ENCODE measurements at places on chromosomes 16 and 17. TPM values are rescaled to one million over a fixed set of nuclear protein-coding genes. Genes with fewer than 3 reads are reported as not detected.
A peak's percentile ranks its signal among the peaks of the same experiment; 100 is the strongest.

The HS3ST3A1 gene
- not detected for total RNA-seq

DNA sequence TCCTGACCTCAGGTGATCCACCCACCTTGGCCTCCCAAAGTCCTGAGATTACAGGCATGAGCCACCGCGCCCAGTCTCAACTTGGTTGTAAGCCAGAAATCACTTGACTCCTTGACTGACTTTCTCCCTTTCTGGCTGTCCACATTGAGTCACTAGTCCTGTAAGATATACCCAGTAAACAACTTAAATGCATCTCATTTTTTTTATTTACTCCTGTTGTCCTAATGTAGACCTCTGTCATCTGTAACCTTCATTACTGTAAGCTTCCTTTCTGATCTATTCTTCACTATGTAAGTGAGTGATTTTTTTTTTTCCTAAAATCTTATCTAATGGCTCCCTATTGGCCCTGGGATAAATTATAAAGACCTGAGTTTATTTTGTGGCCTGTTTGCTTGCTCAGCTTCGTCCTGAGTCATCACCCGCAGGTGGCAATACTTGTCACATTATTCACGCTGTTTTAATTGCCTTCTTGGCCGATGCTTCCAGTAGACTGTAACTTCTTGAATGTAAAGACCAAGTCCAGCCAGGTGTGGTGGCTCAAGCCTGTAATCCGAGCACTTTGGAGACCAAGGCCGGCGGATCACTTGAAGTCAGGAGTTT lies 41.0 kb downstream of the PAFAH1B1 start:
- no peak for DNase-seq
- no peak overlapping the region for H3K27ac ChIP-seq
- H3K4me1 ChIP-seq, result peaks cover 37% of the 10 kb centered on the region

The MT1E gene
- total RNA-seq, result 163 TPM

The TBC1D3 gene
- 1.6 TPM for total RNA-seq

The KCNJ12 gene
- not detected for total RNA-seq

- H3K27me3 ChIP-seq, result no peaks in the 10 kb centered on the region
- peak; percentile 58 for DNase-seq
- H3K27ac ChIP-seq, result no peak overlapping the region
- peaks cover 45% of the 10 kb centered on the region for H3K4me1 ChIP-seq
- H3K4me3 ChIP-seq, result peak overlapping the region; percentile 26
These were observed 5.1 kb downstream of the SNAI3 start for GRCh38 chr16:88681084-88681680.

DNA sequence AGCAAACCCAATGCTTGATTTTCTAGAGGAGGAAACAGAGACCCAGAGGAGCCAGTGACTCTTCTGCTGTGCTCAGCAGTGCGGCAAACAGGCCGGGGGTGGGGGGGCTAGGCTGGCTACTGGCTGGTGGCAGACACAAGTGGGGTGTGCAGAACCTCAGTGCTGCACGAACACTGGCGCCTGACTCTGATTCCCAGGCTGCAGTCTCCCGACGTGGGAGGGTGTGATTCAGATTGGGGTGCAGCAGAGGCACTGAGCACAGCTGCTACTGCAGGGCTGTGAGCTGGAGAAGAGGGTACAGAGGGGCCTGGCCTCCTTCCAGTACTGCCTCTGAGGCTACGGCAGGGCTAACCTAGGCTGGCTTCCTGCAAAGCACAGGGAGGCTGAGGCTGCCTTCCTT lies 8.1 kb downstream of the RPL19 start:
- no peak overlapping the region for H3K4me3 ChIP-seq
- peaks cover 25% of the 10 kb centered on the region for H3K4me1 ChIP-seq
- DNase-seq, result no peak
- H3K27ac ChIP-seq, result no peak overlapping the region

The ITGAX gene
- total RNA-seq, result 2.7 TPM

- H3K4me1 ChIP-seq, result no peaks in the 10 kb centered on the region
- H3K4me3 ChIP-seq, result no peak overlapping the region
- H3K36me3 ChIP-seq, result no peaks in the 10 kb centered on the region
- no peak for DNase-seq
- no peak overlapping the region for H3K27ac ChIP-seq
These were observed 69.7 kb upstream of the RPL38 start for GRCh38 chr17:74133740-74134139.

DNA sequence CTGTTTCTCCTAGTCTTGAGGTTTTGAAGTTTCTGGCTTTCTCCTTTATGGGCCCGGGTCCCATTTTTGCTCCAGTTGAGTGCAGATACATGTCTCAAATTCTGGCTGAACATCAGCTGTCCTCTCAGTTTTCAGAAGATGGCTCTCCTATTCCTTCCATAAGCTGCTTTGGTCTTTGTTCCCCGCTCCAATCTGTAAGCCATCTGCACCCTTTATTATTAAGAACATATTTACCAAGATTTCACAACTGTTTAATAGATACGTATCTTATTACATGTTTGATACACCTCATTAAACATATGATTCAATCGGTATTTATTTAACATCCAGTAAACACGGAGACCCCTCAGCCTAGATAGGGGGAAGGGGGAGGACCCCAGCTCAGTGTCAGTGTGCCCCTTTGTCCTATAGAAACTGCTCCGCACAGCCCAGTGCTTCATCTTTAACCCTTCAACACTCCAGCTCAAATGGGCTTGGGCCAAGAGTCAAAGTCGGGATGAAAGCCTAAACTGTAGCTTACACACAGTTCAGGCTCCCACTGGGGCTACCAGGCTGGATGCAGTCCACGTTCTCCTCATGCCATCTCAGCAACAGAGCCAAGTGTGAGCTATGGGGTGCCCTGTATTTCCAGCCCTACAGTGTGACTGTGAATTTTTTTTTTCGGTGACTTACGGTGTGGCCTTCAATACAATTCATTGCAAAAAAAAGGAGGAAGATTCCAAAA lies 166.0 kb upstream of the ZFHX3 start:
- DNase-seq, result no peak
- H3K4me3 ChIP-seq, result no peak overlapping the region
- no peaks in the 10 kb centered on the region for H3K36me3 ChIP-seq
- H3K4me1 ChIP-seq, result no peaks in the 10 kb centered on the region

DNA sequence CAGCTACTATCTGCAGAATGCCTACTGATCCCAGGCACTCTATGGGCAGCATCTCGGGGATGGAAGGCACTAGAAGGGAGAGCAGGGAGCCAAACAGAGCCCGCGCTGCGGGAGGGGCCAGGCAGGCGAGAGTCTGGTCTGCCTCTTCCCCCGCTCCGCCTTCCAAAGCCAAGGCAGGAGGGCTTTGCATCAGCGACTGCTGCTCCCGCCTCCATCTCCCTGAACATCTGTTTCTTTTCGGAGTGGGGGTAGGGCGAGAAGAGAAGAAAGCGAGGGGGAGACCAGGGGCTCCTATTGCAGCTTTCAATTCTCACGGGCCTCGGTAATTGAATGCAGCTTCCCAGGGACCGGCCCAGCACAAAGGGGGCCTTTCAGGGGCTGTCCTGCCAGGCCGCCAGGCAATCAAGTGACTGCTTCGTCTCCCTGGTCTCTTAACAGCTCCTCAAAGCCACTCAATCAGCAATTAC lies 31.4 kb upstream of the CDC42EP4 start:
- no peak for DNase-seq
- H3K27me3 ChIP-seq, result no peaks in the 10 kb centered on the region
- H3K4me3 ChIP-seq, result no peak overlapping the region
- no peaks in the 10 kb centered on the region for H3K4me1 ChIP-seq

The C16orf95 gene
- 8.4 TPM for total RNA-seq

DNA sequence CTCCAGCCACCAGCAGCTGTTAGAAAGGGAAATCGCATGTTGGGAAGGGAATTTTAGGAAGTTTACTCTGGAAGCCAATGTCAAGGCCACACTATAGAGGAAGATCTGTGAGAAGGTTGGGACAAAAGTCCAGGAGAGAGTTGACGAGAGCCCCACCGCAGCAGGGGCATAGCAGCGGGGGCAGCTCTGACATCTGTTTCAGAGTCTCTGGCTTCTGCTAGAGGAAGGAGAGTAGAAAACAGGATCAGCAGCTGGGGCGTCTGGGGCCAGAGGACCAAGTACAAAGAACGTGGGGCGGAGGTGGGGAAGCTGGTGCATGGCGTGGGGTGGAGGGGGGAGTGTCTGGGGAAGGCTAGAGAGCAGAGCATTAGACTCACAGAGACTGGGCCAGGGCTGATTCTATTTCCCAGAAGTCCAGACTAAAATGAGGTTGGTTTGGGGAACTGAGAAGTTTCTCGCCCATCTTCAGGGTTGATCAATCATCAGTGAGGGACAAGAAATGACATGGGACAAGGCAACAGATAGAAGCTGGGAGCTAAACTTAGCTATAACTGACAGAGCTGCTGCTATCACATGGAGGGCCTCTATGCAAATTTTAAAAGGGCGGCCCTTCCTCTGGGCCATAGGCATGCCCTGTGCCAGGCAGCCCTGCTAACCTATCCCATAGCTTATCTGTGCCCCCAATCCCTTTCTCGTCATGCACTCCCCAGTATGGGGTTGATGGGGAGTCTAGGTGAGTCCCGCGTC lies 1.2 kb downstream of the RABEP2 start:
- H3K27me3 ChIP-seq, result no peaks in the 10 kb centered on the region
- DNase-seq, result no peak
- H3K27ac ChIP-seq, result no peak overlapping the region
- H3K36me3 ChIP-seq, result peaks cover 10% of the 10 kb centered on the region

The MAP3K3 gene
- total RNA-seq, result 35.8 TPM

GRCh38 chr16:85210423-85211169 lies 98.3 kb upstream of the CIBAR2 start:
- H3K27ac ChIP-seq, result no peak overlapping the region
- no peaks in the 10 kb centered on the region for H3K36me3 ChIP-seq
- H3K27me3 ChIP-seq, result no peaks in the 10 kb centered on the region
- DNase-seq, result no peak
- H3K4me1 ChIP-seq, result no peaks in the 10 kb centered on the region
- H3K4me3 ChIP-seq, result no peak overlapping the region

- H3K4me1 ChIP-seq, result peaks cover 35% of the 10 kb centered on the region
- no peaks in the 10 kb centered on the region for H3K27me3 ChIP-seq
- H3K4me3 ChIP-seq, result peak overlapping the region; percentile 84
- no peak for DNase-seq
- peak overlapping the region; percentile 75 for H3K27ac ChIP-seq
These were observed 671 bp downstream of the CHMP6 start for GRCh38 chr17:80992077-80992947.

DNA sequence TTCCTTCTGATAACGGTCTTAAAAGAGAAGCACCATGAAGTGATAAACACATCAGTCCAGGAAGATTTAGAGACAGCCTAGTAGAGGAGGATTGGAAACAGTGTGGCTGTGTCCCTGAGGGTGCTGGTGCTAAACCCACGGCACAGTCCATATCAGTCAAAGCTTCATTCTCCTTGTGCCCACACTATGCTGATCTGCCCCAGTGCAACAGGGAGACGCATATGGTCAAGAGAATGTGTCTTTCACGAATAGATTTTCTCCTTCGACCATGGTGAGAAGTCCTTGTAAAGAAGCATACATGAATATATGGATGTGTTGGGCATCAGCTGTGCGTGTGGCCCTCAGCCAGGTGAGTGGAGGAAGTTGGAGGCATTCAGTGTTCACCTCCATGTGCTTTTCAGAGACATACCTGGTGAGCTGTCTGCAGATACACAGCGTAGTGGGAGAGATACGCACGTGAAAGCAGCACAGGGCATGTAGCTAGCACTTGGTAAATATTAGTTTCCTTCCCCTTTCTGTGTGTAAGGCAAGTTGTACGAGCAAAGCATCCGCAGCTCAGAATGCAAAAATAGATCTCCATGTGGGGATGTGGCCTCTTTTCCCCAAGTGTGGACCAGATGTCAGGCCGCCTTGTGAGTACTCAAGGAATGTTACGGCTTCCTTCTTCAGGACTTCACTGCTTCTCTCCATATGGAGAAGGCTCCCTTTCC lies 29.4 kb downstream of the HLF start:
- H3K4me3 ChIP-seq, result no peak overlapping the region
- H3K27me3 ChIP-seq, result no peaks in the 10 kb centered on the region
- DNase-seq, result no peak
- no peak overlapping the region for H3K27ac ChIP-seq

The TRIM72 gene
- total RNA-seq, result not detected

DNA sequence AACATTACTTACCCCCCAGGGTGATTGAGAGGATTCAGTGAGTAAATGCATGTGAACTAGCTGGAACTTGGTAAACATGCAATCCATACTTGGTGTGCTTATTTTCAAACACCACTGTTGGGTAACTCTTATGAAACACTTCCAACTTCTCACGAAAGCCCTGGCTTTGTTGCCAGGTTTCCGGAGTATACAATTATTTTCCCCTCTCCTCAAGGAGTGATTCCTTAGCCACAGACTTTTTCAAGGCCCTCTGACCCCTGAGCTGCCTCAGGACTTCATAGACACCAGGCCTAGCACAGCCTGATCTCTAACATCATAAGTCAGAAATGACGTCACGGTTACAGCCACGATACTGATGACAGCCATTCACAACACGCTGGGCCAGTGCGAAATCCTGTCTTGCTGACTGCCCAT lies 27.6 kb downstream of the HSD17B2 start:
- H3K27me3 ChIP-seq, result no peaks in the 10 kb centered on the region
- no peak overlapping the region for H3K27ac ChIP-seq
- no peak overlapping the region for H3K4me3 ChIP-seq
- H3K36me3 ChIP-seq, result no peaks in the 10 kb centered on the region
- DNase-seq, result no peak

Data from CD8-positive, alpha-beta memory T cell (primary cell).